ENCODE measurements at places on chromosomes 7 and 10.
A peak's percentile ranks its signal among the peaks of the same experiment; 100 is the strongest.

GRCh38 chr7:77837275-77837674, 38.7 kb downstream of the PHTF2 start:
- DNase-seq = no peak

DNA sequence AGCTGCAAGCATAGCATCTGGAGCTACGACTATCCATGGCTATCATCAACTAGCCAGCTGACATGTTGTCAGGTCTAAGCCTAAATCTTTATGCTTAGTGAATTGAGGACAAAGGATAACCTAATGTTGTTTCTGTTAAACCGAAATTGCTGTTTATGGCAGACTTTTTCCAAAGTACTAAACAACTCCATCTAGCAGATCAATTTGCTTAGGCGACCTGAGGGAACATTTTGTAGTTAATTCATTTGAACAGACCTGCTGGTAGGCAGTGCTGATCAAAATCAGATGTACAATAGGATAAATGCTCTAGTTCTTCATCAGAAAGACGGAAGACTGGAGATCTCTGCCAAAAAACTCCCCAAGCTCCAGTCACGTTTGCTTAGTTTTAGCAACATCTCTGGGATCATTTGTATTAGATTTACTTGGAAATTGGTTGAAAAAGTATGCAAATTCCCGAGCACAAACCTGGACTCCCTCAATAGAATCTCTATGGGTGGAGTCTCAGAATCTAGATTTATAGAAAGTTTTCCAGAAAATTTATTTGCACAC, 301.6 kb upstream of the NRP1 start:
- no peak for DNase-seq

GRCh38 chr10:88913127-88913526, 33.1 kb downstream of the STAMBPL1 start:
- DNase-seq = no peak

- peak; percentile 31 for DNase-seq
Measured at GRCh38 chr7:110944966-110945644, 145.8 kb upstream of the LRRN3 start.

DNA sequence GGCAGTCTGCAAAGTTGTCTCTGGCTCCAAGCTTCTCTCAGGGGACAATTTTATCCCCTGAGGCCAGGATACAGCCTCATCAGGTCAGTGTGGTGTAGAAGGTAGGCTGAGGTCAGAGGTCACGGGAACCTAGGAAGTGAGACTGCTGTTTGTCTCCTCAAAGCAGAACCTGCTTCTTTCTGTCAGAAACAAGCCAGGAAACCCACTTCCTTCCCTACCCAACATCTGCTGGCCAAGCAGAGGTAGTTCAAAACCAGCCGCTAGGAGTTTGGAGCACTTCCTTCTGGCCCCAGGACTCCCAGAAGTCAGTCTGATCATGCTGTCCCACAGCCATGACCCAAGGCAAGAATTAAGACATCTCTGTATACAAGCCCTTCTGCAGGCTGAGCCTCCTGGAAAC, 12.2 kb downstream of the CLRN3 start:
- peak; percentile 62 for DNase-seq

DNA sequence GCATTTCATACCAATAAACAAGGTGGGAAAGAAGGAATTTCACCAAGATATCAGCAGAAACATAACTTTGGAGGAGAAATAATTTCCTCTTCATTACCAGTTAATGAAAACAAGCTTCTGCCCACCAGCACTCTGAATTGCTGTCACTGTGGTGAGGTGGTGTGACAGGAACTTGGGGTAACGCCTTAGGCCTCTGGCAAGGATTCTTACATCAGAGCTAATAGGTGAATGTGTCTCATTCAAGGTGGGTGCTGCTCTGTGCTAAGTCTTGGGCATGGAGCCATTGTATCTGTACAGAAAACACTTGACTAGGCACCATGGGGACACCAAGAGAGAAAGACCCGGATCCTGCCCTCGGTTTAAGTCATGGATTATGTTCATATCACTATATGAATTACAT, 8.3 kb upstream of the LOXL4 start:
- no peak for DNase-seq

- DNase-seq = no peak
Measured at GRCh38 chr10:102930720-102931119, 12.6 kb downstream of the CNNM2 start.

DNA sequence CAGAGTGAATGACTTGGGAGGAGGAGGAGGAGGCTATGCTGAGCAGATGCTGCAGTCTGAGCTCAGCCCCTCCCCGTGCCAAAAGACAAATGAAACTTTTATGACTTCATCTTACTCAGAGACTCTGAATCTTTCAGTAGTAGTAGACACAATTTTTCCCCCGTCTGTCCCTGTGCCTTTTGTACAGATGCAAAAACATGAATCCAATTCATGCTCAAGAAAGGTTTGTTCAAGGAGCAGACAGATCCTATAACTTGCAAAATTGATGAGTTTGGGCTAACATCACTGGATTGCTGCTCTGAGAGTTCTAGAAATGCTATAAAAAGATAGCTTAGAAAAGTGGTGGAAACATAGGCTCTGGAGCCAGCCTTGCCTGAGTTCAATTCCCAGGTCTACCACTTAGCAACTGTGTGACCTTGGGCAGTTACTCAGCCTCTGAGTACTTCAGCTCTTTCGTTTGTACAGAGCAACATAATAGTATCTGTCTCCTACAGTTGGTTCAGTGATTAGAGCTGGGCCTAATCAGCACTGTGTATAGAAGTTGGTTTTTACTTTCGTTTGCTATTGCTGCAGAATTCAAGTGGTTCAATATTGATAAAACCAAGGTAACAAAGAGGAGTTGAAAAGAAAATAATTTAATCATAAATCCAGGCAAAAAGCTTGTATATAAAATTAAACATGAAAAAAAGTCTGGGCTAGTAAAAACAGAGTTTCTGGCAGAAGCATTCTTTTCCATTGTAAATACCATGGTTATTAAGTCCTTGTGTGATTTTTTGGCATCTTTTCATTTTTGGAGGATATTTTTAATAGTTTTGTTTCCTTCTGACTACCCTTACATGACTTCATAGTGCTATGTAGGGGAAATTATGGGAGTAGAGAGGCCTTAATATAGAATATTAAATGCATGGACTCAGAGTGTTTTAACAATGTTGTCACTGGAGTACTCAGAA, 174.2 kb upstream of the ZNF32 start:
- DNase-seq = no peak

DNA sequence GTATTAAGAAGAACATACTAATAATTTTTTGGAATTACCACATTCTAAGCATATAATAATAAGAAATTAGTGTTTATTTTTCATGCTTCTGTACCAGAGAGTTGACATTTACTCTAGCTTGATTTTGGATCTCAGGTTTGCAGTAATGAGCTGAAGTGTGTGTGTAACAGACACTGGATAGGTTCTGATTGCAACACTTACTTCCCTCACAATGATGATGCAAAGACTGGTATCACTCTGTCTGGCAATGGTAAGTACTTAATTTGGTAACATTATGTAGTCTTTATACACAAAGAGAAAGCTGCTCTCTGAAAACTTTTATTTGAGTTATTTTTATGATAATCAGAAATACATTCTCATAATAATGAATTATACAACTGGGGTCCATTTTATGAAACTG, 54.1 kb downstream of the SRI start:
- peak; percentile 48 for DNase-seq

DNA sequence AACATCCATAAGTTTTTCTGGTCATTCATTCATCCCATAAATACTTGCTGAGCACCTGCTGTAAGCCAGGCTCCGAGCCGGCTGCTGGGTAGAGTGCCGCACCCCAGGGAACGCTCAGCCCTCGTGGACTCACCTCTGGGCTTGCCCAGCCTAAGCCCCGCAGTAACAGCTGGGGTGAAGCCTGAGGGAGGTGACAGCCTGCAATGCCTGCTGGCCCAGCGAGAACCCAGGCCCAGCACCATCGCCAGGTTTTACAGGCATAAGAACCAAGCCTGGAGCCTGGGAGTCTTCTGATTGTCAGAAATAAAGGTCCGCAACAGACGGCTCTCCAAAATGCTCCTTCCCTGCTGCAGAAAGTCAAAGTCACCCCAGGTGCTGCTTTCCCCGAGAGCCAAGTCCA, 205.4 kb downstream of the ZMYND11 start:
- no peak for DNase-seq

GRCh38 chr10:132939957-132940790, 2.2 kb downstream of the CFAP46 start:
- DNase-seq = peak; percentile 74

DNA sequence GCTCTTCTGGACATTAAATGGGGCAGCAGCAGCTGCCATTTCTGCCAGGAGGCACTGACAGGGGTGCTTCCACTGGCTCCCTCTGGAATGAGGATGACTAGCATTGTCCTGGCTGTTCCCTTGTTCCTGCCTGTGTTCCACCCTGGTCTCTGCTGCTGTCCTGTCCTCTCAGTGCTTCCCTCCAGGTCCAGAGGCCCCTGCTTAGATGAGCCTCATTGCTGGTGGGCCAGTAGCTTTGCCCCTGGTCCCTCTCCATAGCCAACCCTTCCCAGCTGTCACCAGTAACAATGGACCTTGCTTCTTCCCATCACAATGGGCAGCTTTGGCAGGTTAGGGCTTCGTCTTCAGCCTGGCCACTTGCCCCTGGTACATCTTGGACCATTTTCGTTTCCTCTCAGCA, 561.1 kb downstream of the TCERG1L start:
- no peak for DNase-seq

DNA sequence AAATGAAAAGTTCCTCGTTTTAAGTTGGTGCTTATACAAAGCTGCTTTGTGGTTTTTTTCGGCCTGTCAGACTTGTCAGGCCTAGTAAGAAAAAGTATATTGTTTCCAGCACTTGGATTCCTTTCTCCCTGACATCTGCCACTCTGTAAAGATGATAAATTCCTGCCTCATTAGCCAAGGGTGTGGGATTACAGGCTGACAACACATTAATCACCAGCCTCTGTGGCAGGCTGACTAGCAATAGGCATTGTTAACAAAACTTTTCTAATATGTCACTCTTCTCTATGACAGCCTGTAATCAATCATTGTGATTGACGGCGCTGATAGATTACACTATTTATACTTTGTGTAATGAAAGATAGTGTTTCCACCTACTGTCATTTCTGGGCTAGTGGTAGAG, 682.5 kb downstream of the LRMDA start:
- DNase-seq = peak; percentile 12

GRCh38 chr10:79142522-79143309, 74.0 kb downstream of the ZMIZ1 start:
- DNase-seq = no peak

DNA sequence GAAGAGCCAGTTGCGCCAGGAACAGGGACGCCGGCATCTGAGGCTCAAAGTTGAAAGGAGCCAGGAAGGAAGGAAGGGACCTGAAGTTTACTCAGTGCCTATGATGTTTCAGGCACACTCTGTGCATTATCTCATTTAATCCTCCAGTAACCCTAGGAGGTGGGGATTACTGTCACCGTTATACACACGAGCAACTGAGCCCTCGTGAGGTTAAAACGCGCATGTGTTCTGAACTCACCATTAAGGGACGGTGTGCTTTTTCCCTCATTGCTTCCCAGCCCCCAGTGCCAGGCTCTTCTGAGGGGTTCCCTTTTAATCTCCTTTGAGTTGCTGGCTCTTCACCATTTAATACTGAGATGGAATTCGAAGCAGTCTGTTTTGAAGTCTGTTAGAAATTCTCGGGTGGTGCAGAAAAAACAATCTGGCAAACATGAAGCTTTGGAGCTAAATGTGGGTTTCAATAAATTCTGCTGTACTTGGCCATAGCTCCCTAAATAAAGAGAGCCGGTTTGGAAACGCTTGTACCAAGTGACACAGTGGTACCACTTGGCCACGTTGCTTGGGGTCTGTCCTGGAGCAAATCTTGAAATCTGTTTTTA, 102.2 kb downstream of the TAX1BP1 start:
- no peak for DNase-seq
